Natural killer cell treated with Interleukin-12 subunit alpha and Interleukin-12 subunit beta and Interleukin-15 and Interleukin-18, amount 100 ng/mL, for 72 hours (primary cell): ENCODE measurements at places on chromosomes 16 and 17.

GRCh38 chr17:34637548-34638525 lies 58.5 kb downstream of the TMEM132E start:
- no peak overlapping the region for H3K27ac ChIP-seq
- peaks cover 26% of the 10 kb centered on the region for H3K27me3 ChIP-seq
- peak overlapping the region; percentile 58 for H3K4me3 ChIP-seq

DNA sequence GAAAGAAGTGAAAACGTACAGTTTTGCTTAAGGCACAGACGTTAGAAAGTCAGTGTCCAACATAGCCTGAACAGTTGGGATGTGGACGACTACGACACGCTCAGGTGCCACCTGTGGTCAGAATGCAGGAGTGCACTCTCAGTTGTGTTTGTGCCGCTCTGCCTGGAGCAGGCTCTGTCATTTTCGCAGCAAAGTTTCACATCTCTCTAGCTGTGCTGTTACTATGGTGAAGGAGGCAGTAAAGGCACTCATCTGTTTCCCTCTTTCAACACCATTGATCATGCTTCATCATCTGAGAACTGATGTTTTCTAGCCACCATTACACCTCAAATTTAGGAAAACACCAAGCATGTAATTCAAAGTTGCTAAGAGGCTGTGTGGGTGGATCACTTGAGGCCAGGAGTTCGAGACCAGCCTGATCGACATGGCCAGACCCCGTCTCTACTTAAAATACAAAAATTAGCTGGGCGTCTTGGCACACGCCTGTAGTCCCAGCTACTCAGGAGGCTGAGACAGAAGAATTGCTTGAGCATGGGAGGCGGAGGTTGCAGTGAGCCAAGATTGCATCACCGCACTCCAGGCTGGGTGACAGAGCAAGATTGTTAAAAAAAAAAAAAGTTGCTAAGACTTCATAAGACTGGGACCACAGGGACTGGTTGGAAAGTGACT lies 44.9 kb upstream of the DNAJA2 start:
- peaks cover 29% of the 10 kb centered on the region for H3K27me3 ChIP-seq
- peak overlapping the region; percentile 35 for H3K27ac ChIP-seq
- H3K4me1 ChIP-seq = peaks cover 20% of the 10 kb centered on the region

- no peaks in the 10 kb centered on the region for H3K36me3 ChIP-seq
- H3K4me1 ChIP-seq = no peaks in the 10 kb centered on the region
- DNase-seq = no peak
- H3K27ac ChIP-seq = no peak overlapping the region
- no peak overlapping the region for H3K4me3 ChIP-seq
Measured at GRCh38 chr16:21253470-21253869, 20.0 kb downstream of the ANKS4B start.

DNA sequence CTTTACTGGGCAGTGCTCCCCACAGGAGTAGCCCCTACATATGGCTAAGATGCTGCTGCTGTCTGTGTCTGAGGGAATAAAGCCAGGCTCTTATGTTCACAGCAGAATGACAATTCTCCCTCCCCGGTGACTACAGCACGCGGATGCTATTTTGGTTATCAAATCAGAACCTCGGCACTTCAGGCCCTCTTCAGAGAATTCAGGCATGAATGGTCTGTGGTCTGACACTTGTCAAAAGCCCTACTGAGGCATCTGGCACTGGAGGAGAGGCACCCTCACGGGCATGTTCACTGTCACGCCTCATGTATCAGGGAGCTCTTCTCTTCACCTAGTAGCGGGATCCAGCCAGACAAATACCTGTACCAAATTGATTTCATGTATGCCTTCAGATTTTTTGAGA lies 30.4 kb downstream of the KIAA0513 start:
- H3K27ac ChIP-seq = peak overlapping the region; percentile 35
- H3K4me1 ChIP-seq = peaks cover 29% of the 10 kb centered on the region
- peak; percentile 26 for DNase-seq
- H3K4me3 ChIP-seq = peak overlapping the region; percentile 34

DNA sequence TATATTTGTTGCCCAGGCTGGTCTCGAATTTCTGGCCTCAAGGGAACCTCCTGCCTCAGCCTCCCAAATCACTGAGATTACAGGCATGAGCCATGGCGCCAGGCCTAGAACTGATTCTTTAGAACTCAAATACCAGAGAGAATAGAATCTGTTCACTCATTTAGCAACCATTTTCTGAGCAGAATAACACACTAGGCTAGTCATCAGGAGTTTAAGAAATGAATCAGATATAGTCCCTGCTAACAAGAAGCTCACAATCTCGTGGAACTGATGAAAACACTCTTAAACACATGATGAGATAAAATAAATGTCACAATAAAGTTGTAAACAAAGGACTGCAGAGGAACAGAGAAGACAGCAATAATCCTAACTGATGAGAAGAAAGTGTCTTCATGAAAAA lies 55.8 kb upstream of the ADCY9 start:
- no peaks in the 10 kb centered on the region for H3K36me3 ChIP-seq
- no peaks in the 10 kb centered on the region for H3K27me3 ChIP-seq
- no peak overlapping the region for H3K27ac ChIP-seq
- H3K4me3 ChIP-seq = no peak overlapping the region

DNA sequence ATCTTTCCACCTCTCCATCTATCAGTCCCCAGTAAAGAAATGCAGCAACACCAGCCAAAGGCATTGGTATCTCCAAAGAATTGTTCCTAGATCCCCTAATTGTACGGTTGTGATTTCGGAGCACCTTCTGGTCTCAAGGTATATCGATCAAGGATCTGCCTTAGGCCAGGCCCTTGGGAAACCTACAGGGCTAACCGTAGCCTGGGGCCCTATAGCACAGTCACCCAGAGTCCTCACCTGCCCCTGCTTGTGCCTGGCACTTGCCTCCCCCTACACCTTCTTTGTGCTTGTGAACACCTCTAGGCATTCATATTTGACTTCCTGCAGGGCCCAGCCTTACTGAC lies 16.8 kb upstream of the AURKB start:
- peaks cover 43% of the 10 kb centered on the region for H3K4me1 ChIP-seq
- H3K36me3 ChIP-seq = peaks cover 39% of the 10 kb centered on the region
- H3K27me3 ChIP-seq = no peaks in the 10 kb centered on the region
- no peak for DNase-seq

DNA sequence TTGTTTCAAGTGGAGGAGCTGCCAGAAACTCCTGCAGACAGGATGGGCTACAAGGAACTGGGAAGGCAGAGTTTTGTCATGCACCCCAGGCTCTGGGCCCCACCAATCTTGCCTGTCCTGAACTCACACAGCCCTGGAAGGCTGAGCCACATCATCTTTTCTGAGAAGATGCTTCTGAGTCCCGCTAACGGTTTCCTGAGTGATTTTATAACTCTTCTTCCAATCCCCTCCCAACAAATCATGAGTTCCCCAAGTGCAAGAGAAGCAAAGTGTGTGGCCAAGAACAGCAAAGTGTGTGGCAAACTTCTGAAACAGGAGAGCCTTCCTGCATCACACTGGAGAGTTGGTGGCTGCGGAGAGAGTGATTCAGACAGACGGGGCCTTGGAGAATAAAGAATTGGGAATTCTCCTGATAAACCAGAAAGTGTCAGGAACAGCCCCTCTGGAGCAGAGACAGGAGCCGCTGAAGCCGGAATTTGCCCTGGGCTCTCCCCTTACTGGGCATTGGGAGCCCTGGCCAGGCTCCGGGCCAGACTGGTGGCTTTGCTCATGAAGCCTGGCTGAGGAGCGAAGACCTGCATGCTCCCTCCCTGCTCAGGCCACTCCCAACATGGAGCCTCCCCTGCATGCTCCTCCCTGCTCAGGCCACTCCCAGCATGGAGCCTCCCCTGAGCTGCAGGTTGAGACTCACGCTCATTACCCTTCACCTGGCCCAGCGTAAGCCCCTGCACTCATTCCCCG lies 47.2 kb downstream of the PITPNM3 start:
- H3K27ac ChIP-seq = no peak overlapping the region
- no peak for DNase-seq
- no peaks in the 10 kb centered on the region for H3K4me1 ChIP-seq

DNA sequence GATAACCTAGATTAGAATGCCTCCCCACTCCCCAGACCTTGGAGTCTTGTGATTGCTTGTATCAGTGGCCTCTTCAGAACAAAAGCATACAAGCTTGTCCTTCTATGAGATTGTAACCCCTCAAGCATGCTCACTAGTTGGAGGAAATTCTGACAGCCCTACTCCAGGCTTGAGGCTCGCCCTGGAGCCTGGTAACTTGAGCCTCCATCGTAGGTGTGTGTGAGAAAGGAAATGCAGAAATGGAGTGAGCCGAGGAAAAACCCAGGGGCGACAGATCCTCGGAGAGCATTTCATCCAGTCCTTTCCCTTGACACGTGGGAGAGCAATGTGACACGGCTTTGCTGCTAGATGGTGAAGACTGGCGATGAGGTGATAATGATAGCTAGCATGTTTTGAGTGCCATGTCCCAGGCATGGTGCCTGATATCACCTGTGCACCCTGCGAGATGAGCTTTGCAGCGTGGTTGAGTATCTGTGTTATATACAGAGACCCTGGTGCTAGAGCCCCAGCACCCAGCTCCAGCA lies 31.2 kb downstream of the GNAO1 start:
- no peaks in the 10 kb centered on the region for H3K36me3 ChIP-seq
- DNase-seq = no peak
- H3K27ac ChIP-seq = no peak overlapping the region
- H3K4me3 ChIP-seq = no peak overlapping the region
- H3K27me3 ChIP-seq = no peaks in the 10 kb centered on the region

DNA sequence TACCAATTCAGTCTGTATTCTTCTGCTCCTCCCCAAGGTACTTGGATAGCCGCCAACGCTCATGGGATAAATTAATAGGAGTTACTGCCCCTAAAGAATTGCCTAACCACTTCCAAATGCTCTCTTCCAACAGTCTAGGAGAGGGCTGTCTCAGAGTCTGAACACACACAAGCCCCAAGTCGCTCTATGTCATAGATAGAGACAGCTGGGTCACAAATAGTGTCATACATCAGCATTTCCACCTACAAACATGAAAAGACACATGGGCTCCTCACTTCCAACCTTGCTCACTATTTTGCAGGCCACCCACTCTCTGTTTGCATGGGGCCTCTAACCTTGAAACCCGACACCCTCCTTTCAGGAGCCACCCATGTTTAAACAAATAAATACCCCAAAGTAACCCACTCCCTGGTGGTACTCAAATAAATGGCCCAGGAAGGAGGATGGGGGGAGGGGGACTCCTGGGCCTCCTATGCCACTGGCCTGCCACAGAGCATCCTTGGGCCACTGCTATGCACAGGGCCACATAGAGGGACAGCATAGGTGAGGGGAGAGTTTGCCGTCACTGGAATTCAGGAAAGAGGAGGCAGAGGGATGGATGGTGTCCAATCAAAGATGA lies 265.9 kb downstream of the SOX9 start:
- no peaks in the 10 kb centered on the region for H3K36me3 ChIP-seq
- no peaks in the 10 kb centered on the region for H3K4me1 ChIP-seq
- DNase-seq = no peak
- H3K27me3 ChIP-seq = peaks cover 5% of the 10 kb centered on the region
- H3K27ac ChIP-seq = no peak overlapping the region

GRCh38 chr16:1458977-1459341 lies 14.6 kb upstream of the CCDC154 start:
- peak overlapping the region; percentile 27 for H3K4me3 ChIP-seq
- no peak overlapping the region for H3K27ac ChIP-seq
- no peak for DNase-seq
- no peaks in the 10 kb centered on the region for H3K36me3 ChIP-seq
- peaks cover 7% of the 10 kb centered on the region for H3K4me1 ChIP-seq

DNA sequence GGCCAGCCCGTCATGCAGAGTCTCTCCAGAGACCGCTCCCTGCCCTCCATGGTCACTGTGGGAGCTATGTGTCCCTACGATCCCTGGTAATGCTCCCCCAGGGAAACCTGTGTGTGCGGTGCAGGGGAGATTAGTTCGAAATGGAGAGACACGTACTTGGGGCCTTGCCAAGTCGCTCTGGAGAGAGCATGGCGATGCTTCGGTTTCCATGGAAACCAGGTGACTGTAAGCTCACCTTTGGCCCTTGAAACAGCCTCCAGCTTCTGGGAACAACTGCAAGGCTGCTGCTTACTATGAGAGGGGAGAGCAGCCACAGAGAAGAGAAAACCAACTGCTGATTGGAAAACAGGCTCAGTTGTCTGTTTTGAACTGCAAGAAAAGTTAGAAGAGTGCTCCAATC lies 879.7 kb upstream of the EEF2KMT start:
- H3K27ac ChIP-seq = no peak overlapping the region
- H3K4me3 ChIP-seq = no peak overlapping the region
- DNase-seq = no peak

GRCh38 chr17:49631496-49631895 lies 46.4 kb downstream of the SPOP start:
- H3K4me1 ChIP-seq = peaks cover 6% of the 10 kb centered on the region
- H3K27me3 ChIP-seq = no peaks in the 10 kb centered on the region
- no peaks in the 10 kb centered on the region for H3K36me3 ChIP-seq
- no peak for DNase-seq

GRCh38 chr16:75402821-75403475 lies 30.4 kb downstream of the CFDP1 start:
- DNase-seq = no peak
- H3K4me3 ChIP-seq = no peak overlapping the region
- no peaks in the 10 kb centered on the region for H3K27me3 ChIP-seq
- peaks cover 3% of the 10 kb centered on the region for H3K4me1 ChIP-seq
- H3K36me3 ChIP-seq = no peaks in the 10 kb centered on the region

GRCh38 chr17:732902-733720 lies 715 bp downstream of the TLCD3A start:
- H3K27me3 ChIP-seq = no peaks in the 10 kb centered on the region
- H3K4me1 ChIP-seq = peaks cover 14% of the 10 kb centered on the region
- H3K36me3 ChIP-seq = no peaks in the 10 kb centered on the region
- DNase-seq = peak; percentile 69
- H3K4me3 ChIP-seq = peak overlapping the region; percentile 88

GRCh38 chr17:82230609-82231311 lies 1.9 kb downstream of the SLC16A3 start:
- H3K4me3 ChIP-seq = peak overlapping the region; percentile 91
- no peak overlapping the region for H3K27ac ChIP-seq
- H3K4me1 ChIP-seq = peaks cover 12% of the 10 kb centered on the region
- no peaks in the 10 kb centered on the region for H3K36me3 ChIP-seq
- peak; percentile 92 for DNase-seq
